ENCODE measurements at places on chromosomes 1 and 21.

DNA sequence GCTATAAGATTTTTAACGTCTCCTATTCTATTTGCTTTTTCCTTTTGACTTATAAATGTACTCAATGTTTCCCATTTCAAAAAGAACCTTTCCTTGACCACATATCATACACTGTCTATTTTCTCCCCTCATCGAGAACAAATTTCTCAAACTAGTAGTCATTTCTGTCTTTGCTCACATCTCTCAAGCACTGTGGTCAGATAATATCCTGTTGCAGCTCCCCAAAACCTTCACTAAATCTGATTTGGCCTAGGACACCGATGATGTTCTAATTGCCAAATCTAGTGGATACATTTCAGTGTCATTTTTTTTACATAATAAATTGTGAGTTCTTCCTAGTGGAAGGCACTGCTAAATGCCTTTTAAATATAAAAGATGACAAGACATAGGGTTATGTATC lies 19.4 kb downstream of the CXADR start:
- DNase-seq: no peak

GRCh38 chr1:72111662-72112061 lies 170.7 kb downstream of the NEGR1 start:
- DNase-seq: no peak

GRCh38 chr1:147611021-147611426 lies 59.3 kb downstream of the ACP6 start:
- DNase-seq: no peak

- no peak for DNase-seq
These were observed 7.0 kb downstream of the COL24A1 start for GRCh38 chr1:86149591-86149990.

- no peak for DNase-seq
These were observed 23.0 kb downstream of the DNM3 start for GRCh38 chr1:171864308-171864707.

GRCh38 chr1:156284757-156285156 lies 632 bp downstream of the TMEM79 start:
- no peak for DNase-seq
